Fibroblast of villous mesenchyme (primary cell): ENCODE measurements at places on chromosomes 3 and 15. TPM values are rescaled to one million over a fixed set of nuclear protein-coding genes. Genes with fewer than 3 reads are reported as not detected.

The GP5 gene
- total RNA-seq, result 0.32 TPM in 1 of 2 replicates, not detected in the other

The CTXN2 gene
- not detected in 2 replicates for total RNA-seq

The PTX3 gene
- total RNA-seq, result 22.5 and 47.0 TPM in 2 replicates

The GNAT1 gene
- total RNA-seq, result not detected in 2 replicates

The SV2B gene
- not detected in 2 replicates for total RNA-seq

The IQSEC1 gene
- total RNA-seq, result 19.9 and 25.8 TPM in 2 replicates

The GOLGA6L9 gene
- total RNA-seq, result 1.3 TPM in 2 replicates

- no peak for DNase-seq
Measured at GRCh38 chr3:114270019-114270418, 23.8 kb upstream of the TIGIT start.

DNA sequence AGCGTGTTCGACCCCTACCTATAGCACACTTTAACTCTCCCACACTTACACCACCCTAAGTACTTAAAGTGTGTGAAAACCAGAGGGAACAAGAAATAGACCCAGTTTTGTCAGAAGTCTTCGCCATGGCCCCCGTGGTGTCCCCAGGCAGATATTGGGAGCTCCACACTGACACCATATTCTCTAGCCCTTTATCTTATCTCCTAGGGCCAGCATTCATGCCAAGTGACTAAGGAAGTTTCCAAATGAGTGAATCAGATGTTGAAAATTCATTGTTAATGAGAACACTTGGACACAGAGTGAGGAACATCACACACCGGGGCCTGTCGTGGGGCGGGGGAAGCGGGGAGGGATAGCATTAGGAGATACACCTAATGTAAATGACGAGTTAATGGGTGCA is 31.8 kb downstream of the P3H2 start:
- DNase-seq, result no peak

- DNase-seq, result peak; percentile 96
Measured at GRCh38 chr3:42036483-42036823, 54.7 kb upstream of the TRAK1 start.

GRCh38 chr3:148420242-148420641 is 277.5 kb upstream of the AGTR1 start:
- DNase-seq, result no peak

DNA sequence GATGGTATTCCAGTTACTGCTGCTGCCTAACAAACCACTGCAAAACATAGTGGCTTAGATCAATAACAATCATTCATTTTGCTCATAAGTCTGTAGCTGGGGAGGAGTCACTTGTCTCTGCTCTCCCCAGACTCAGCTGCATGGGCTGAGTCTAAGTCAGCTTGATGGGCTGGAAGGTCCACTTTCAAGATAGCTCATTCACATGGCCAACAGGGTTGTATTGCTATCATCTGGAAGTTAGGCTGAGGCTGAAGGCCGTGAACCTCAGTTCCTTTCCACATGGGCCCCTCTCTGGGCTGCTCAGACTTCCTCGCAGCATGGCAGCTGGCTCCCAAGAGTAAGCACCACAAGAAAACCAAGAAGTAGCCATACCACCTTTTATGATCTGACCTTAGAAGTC is 28.7 kb upstream of the BFSP2 start:
- DNase-seq, result no peak

DNA sequence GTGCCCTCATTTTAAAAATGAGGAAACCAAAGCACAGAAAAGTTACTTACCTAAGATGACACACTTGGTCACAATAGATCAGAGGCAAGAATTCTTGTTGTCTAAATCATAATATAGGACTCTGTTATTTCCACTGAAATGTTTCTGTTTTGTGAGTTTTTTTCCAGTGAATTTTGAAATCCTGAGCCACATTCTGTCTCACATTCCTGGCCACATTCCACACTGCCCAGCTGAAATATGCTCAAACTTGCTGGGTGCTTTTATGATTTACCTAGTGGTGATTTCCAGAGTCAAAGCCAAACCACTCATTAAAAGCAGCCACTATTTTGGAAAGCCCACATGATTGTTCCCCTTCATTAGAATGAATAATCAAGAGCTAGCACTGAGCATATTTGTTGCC is 82.3 kb upstream of the NPHP3 start:
- no peak for DNase-seq

- DNase-seq, result peak; percentile 5
Measured at GRCh38 chr3:127286571-127287140, 1.2 kb downstream of the PRR20G start.
